Stimulated activated CD4-positive, alpha-beta T cell treated with anti-CD3 and anti-CD28 coated beads, Interleukin-2, amount 100 ng/mL, for 24 hours (primary cell): ENCODE measurements at places on chromosomes 11 and 22.

- DNase-seq, result no peak
Measured at GRCh38 chr11:110098645-110099044, 5.5 kb downstream of the ZC3H12C start.

DNA sequence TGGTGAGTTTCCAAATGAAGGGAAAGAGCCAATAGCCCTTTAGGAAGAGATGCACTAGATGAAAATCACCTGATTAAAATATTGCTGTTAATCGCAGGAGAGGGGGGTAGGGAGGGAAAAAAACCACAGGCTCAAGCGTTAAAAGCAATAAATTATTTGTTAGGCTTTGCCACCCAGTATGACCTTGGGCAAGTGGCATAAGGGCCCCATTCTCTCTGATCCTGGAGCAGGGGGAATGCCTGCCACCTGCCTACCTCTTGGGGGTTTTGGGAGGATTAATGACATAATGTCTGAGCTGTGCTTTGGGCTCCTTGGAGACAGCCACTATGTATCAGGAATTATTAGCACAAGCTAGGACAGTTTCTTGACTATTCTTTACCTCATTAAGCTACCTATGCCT is 80.0 kb downstream of the ZNRF3 start:
- DNase-seq, result no peak

DNA sequence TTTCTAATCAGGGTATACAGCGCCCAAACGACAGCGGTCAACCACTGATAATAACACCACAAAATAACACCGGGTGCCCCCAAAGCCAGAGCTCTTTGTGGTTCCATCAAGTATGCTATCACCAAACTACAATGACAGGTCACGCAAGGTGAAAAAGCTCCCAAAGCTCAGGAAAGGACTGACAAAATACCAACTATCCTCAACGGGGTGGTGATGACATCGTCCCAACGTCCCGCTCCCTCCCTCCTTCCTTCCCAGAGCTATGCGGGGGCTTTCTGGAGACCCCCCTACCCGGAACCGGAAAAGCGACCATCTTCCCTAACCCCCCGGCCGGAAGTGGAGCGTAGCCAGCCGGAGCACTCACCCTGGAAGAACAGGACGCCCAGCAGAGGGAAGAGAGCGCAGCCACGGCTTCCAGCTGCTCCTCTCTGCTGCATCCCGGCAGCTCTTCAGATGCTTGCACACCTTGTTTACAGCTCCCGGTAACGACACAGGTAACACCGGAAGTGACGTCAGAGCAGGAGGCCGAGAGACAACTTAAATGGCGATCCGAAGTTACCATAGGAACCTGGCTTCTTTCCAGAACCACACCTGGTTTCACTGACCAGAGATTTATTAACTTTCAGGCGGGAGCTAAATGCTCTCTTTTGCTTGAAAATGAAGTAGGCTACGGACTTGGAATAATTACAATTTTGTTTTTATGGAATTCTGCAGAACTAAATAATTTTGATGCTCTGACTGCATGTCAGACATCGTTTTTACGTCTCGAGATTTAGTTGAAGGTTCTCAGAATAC is at the start of gene MPZL3:
Gene MPZL3 (minus strand): TSS at position 508 of the 795 bp plus-strand sequence. CDS start 71 bp downstream, at position 437.
- peak; percentile 83 for DNase-seq

GRCh38 chr22:30246814-30247376 is 336 bp upstream of the LIF start:
- DNase-seq, result peak; percentile 50

DNA sequence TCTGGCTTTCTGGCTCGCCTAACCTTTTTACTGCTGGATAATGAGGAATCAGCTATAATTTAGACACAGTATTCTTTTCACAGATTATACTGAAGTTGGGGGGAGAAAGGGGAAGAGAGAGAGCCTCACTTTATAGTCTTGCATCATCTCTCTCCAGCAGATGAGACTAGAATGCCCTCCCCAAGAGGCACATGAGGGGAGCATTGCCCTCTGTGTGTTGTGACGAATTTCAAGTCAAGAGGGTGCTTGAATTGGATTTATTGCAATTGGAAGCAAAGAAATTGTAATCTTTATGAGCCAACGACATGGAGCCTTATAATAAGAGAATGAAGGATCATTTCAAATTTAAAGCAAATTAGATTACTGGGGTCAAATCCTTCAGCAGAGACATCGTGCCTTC is 17.6 kb upstream of the CADM1 start:
- no peak for DNase-seq

GRCh38 chr11:12503039-12503484 is 125.7 kb downstream of the PARVA start:
- no peak for DNase-seq

DNA sequence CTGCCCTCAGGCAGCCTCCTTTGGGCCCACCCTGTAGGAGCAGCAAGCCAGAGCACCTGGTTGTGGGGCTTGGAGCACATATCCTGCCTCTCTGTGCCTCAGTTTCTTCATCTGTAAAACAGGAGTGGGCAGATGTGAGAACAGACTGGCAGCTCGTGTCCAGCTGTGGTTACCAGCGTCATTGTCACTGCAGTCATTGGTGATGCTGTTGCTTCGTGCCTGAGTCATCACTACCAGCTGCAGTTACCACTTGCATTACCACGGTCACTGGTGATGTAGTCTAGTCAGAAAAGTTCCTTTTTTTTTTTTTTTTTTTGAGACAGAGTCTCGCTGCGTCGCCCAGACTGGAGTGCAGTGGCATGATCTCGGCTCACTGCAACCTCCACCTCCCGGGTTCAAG is 20.4 kb downstream of the RSPH14 start:
- no peak for DNase-seq

GRCh38 chr22:44573451-44573850 is 75.4 kb upstream of the RTL6 start:
- no peak for DNase-seq

- DNase-seq, result no peak
Measured at GRCh38 chr11:2776351-2777061, 76.7 kb upstream of the KCNQ1OT1 start.

- peak; percentile 27 for DNase-seq
Measured at GRCh38 chr22:31160328-31160978, 471 bp downstream of the RNF185 start.

GRCh38 chr11:130775306-130776060 is 140.8 kb downstream of the SNX19 start:
- DNase-seq, result no peak

GRCh38 chr11:14789879-14790484 is 102.0 kb downstream of the CYP2R1 start:
- no peak for DNase-seq

- no peak for DNase-seq
Measured at GRCh38 chr11:112977755-112978154, 16.5 kb downstream of the NCAM1 start.

- no peak for DNase-seq
Measured at GRCh38 chr22:37182949-37183245, 5.2 kb downstream of the C1QTNF6 start.

GRCh38 chr22:44419429-44419828 is 78.6 kb downstream of the RTL6 start:
- no peak for DNase-seq

GRCh38 chr11:13928566-13929251 is 33.8 kb upstream of the SPON1 start:
- DNase-seq, result no peak

GRCh38 chr11:119610836-119611426 is 118.1 kb downstream of the NECTIN1 start:
- no peak for DNase-seq

DNA sequence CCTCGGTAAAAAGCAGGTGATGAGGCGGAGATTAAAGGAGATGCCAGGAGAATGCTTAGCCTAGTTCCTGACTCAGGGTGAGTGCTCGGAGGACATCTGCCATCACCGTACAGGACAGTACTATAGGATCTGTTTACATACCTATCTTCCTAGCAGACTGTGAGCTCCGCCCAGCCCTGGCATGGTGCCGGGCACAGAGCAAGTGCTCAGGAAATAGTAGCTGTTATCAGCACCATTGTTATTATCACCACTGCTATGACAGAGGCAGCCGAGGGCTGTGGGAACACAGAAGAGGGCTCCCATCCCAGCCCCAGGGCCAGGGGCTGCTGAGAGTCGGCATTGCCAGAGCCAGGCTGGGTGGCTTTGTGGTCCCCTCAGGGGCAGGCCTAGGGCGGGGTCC is 642 bp upstream of the SEPTIN3 start:
- no peak for DNase-seq

DNA sequence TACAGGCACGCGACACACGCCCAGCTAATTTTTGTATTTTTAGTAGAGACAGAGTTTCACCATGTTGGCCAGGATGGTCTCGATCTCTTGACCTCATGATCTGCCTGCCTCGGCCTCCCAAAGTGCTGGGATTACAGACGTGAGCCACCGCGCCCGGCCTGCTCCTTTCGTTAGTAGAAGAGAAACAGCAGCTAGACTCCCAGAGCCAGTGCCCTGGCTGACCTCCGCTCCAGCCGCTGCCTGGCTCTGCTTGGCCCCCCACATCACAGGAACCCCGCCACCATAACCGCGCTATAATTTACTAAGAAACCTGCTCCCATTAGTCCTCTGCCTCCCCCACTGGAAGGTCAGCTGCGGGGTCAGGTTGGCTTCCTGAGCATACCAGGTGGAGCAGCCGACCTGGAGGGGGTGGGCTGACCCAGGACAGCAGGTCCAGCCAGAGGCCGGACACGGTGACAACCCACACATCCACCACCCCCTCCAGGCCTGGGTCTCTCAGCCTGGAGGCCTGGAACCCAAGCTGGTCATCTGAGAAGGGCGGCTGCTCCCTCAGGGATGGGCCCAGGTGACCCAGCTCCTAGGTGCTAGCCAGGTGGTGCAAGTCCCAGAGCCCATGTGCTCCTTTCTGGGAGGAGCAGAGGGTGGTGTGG is 7.5 kb upstream of the POLDIP3 start:
- DNase-seq, result no peak

DNA sequence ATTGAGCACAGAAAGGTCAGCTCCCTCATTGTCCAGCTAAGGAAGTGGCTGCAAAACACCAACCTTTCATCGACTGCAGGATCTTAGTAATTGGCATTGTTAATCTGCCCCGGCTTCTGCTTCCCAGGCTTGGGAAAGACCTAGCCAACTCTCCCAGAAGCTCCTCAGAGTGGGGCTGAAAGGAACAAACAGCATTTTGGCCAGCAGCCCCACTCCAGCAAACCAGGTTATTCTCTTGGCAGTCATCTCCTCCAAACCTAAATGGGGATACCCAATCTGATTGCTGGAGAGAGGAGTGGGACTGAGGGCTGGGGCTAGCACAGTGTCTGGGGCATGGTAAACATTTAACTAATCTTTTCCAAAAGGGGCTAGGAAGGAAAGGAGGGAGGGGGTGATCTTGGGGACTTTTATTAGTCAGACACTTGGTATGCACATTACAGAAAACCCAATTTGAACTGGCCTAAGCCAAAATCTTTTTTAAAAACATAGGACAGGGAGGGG is 294.4 kb downstream of the MN1 start:
- DNase-seq, result no peak

- DNase-seq, result no peak
Measured at GRCh38 chr11:74391193-74391592, 7.0 kb downstream of the PGM2L1 start.
